ENCODE measurements at places on chromosomes 12 and 14.

DNA sequence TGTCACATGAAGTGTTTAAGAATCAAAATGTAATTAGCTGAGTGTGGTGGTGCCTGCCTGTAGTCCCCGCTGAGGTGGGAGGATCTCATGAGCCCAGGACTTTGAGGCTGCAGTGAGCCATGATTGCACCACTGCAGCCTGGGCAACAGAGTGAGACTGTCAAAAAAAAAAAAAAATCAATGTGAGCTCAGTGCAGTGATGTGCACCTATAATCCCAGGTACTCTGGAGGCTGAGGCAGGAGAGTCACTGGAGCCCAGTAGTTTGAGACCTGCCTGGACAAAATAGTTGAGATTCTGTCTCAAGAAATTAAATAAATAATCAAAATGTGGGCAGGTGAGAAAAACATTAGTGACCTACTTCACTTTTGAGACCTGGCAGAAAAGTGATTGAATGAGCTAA, 140.0 kb downstream of the MON2 start:
- no peak for DNase-seq

DNA sequence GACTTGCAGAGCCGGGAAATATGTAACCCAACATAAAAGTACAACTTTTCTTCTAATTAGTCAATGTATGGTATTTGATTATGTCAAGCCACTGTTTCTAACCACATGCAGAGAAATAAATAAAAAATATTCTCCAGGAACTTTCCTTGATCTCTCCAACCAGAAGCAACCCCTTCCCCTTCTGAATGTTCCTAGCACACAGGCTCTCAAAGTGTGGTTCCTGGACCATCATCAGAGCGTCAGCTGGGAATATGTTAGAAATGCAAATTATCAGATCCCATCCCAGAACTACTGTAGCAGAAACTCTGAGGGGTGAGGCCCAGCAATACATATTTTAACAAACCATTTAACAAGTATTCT, 21.0 kb upstream of the ITPR2 start:
- no peak for DNase-seq

GRCh38 chr14:103994535-103995184, 52.3 kb upstream of the RD3L start:
- no peak for DNase-seq

DNA sequence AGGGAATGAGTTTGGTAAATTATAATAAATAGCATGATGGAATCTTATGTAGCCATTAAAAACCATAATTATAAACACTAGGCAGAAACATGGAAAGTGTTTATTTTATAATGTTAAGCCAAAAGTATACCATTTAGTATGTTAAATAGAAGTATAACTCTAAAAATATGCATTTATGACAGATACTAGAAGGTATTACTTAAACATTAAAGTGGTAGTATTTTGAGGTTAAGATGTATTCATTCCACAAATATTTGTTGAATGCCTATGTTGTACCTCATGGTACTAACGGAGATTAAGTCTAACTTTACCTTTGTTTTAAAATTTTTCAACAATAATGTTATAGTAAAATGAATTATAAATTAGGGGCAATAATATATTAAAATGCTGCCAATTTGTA, 24.1 kb downstream of the TTC8 start:
- no peak for DNase-seq

GRCh38 chr12:54363618-54364017, 668 bp downstream of the GPR84 start:
- no peak for DNase-seq

GRCh38 chr12:20248646-20249045, 119.7 kb upstream of the PDE3A start:
- DNase-seq = no peak

DNA sequence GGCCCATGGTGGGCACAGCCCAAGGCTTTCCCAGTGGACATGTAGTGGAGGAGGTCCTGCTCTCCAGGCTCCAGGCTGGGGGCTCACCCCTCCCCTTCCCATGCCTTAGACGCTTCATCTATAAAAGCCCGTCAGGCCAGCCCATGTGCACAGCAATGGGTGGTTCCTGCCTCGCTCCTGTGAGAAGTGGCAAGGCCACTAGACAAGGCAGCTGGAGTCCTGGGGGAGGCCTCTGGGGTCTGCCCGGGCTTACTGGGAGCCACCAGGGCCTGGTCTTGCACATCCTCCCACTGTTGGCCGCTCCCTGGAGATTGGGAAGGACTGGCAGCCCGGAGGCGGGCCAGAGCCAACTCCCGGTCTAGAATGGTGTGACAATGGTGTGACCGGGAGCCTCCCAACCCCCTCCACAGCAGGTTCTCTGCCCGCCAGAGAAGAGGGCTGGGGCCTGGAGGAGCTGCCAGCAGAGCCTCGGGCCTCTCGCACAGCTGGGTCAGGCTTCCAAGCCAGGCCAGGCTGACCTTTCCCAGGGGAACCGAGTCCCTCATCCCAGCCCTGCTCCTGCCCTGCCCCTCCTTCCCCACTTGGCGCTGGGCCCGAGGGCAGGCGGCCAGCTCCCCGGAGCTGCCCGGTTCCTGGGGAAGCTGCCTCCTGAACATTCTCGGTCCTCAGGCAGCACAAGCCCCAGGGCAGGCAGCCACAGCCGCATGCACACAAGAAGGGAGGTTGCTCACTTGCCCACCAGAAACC, 97.9 kb downstream of the RFLNA start:
- DNase-seq = no peak

GRCh38 chr12:106773286-106774004, 1.0 kb upstream of the RIC8B start:
- no peak for DNase-seq

DNA sequence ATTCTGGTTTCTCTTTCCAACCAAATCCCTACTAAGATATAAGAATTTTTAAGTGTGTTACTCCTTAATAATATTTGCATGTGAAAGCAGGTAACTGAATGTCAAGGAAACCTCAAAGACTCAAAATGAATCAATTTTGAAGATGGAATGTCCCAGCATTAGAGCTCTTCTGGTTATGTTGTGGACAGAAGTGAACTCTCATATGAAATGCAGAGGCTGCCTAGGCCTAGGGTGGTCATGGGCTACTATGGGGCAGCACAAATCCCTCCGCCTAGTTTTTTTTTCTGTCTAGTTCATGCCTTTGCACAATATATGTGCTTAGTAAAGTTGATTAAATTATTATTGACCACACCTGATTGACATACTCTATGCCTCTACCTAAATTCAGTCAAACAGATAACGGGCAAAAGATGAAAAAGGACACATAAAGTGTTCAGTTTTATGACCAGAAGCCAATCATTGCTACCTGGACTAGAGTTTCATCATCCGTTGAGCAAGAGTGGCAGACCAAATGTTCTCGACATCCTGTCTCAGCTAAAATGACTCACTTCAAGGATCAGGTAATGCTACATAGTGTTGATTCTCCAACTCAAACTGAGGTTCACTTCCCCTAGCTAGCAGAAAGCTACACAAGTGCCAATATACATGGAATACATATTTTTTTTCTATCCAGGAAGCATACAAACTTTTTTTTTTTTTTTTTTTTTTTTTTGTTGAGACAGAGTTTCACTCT, 1211.4 kb downstream of the VRK1 start:
- DNase-seq = no peak

DNA sequence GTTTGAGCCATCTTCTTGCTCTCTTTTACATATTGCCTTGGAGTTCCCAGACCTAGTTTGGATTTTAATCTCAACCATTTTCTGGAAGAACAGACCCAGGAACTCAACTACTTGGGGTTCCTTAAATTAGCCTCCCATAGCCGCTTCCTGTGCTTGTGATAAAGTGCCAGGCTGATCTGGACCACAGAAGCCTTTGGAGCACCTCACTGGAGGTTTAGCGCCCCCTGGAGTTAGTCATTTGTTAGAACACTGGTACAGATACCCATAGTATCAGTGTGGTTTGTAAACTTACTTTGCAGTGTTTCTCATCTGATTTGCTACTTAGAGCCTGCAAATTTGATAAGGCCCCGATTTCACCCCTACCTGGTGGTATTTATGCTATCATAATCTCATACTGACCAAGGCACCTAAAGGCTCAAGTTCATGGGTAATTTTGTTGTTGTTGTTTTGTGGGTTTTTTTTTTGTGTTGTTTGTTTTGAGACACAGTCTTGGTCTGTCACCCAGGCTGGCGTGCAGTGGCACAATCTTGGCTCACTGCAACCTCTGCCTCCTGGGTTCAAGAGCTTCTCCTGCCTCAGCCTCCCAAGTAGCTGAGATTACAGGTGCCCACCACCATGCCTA, 3.7 kb downstream of the UNC119B start:
- DNase-seq = peak; percentile 78

DNA sequence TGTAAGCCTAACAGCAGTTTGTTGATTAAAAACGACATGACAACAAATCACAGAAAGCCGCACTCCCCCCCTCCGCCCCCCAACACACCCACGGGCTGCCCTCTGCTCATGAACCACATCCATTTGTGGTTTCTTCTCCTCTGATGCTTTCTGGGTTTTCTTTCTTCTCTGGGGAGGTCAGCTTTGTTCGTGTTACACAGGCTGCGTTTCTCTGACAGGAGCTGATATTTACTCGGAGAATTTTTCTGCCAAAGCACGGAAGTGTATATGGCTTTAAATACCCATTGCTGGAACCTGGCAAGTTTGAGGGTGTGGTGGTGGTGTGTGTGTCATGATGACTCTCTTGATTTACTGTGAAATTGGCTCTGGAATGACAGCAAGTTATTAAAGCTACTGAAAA, 883.7 kb upstream of the TMEM132C start:
- DNase-seq = no peak

- DNase-seq = no peak
Observed at GRCh38 chr12:128726886-128727285, 96.9 kb downstream of the SLC15A4 start.

DNA sequence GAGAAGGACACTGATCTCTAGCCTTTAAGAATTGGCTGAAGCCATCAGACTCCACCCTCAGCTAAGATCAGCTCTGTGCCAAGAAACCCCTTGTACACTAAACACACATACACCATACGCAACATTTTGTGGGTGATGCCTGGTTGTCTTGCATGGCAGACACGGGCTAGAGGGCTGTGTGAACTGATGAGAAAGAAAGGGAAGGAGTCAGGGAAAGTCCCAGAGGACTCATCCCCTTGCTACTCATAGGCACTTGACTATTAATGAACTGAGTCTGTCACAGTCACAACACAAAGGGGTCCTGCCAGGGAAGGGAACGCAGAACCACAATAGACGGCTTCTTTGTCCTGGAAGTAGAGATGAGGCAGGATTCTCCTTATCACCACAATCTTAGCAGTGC, 80.8 kb downstream of the EMP1 start:
- DNase-seq = no peak

DNA sequence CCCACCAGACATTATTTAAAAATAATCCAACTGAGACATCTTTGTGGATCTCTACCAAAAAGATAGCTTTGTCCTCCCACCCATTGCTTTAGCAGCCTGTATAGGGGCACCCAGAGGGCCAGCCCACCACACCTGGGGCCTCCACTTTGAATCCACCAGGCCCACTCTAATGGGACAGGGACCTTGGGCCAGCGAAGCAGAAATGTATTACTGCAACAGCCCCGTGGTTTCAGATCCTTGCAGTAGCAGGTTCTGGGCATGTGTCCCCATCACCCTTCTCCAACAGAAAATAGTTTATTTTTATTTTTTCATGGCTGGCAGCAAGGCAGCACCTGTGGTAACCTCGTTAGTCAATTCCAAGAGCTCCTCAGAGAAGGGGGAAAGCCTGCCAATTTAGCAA, 218.4 kb downstream of the ZFP36L1 start:
- no peak for DNase-seq

GRCh38 chr12:67541625-67541991, 106.9 kb upstream of the DYRK2 start:
- no peak for DNase-seq

DNA sequence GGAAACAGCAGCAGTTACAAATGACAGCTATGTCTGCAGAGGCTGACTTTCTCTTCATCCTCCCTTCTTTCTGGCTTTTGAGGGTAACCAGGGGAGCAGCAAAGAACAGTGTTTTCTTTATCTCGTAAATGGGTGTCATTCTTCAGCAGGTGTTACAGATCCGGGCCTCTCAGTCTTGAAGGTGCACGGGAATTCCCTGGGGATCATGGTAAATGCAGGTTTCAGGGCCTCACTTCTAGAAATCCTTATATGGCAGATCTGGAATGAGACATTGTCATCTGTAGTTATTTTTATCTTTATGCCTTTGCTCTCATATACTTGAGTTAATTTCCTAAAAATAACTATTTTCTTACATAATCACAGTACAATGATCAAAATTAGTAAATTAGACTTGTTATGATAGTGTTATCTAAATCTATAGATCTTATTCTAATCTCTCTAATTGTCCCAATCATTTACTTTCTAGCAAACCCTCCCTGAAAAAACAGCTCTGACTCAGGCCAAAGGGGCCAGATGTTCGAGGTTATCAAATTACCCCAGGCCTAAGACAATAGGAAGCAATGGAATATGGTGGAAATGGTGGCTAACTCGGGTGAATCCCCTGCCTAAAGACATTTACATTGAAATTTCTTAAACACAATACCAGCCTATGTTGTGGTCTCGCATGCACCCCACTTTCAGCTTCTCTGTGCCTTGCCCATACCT, 145.0 kb downstream of the CAND1 start:
- no peak for DNase-seq

DNA sequence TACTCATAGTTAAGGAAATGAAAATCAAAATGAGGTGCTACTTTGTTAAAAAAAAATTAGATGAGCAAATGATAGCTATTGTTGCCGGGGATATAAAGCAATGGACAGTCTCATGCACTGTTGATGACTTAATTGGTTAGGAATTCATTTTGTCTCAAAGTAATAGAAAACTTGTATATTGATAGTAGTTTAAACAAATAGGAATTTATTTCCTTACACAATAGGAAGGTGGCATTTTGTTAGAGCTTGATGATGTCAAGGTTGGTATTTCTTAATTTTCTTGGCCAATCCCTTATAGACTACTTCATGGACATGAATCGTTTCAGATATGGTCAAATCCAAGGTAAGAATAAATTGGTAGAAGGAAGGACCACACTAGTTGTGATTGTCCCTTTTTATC, 7.8 kb downstream of the PRPF39 start:
- DNase-seq = no peak

GRCh38 chr14:93749076-93749420, 39.2 kb downstream of the PRIMA1 start:
- no peak for DNase-seq

DNA sequence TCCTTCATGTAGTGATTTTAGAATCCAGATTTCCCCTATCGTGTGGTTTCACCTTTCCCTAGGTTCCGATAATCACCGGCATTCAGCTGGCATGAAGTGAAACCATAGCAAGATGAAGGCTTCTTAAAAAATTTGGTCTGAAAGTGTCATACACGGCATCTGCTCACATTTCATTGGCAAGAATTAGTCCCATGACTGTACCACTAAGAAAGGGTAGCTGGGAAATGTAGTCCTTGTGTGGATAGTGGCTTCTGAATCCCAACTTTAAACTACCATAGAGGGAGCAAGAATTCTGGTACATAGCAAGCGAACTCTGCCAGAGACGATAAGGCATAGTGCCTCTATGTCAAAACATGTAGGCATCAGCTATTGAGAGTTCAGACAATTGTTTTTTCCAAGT, 360.1 kb upstream of the TBX3 start:
- DNase-seq = no peak

GRCh38 chr12:127277882-127278281, 989.1 kb upstream of the TMEM132C start:
- DNase-seq = no peak

- no peak for DNase-seq
Observed at GRCh38 chr14:102977475-102977874, 55.0 kb downstream of the AMN start.

Data from stimulated activated CD8-positive, alpha-beta memory T cell treated with anti-CD3 and anti-CD28 coated beads, Interleukin-4, amount 100 ng/mL, for 48 hours (primary cell).